GM13976 (cell line): ENCODE measurements at places on chromosomes 7 and 10.

GRCh38 chr10:113304726-113305125 is 248.1 kb upstream of the HABP2 start:
- DNase-seq, result no peak

- DNase-seq, result peak; percentile 57
Observed at GRCh38 chr10:96017191-96017687, 26.1 kb upstream of the CCNJ start.

GRCh38 chr7:129832701-129833227 is 120.0 kb downstream of the UBE2H start:
- no peak for DNase-seq

DNA sequence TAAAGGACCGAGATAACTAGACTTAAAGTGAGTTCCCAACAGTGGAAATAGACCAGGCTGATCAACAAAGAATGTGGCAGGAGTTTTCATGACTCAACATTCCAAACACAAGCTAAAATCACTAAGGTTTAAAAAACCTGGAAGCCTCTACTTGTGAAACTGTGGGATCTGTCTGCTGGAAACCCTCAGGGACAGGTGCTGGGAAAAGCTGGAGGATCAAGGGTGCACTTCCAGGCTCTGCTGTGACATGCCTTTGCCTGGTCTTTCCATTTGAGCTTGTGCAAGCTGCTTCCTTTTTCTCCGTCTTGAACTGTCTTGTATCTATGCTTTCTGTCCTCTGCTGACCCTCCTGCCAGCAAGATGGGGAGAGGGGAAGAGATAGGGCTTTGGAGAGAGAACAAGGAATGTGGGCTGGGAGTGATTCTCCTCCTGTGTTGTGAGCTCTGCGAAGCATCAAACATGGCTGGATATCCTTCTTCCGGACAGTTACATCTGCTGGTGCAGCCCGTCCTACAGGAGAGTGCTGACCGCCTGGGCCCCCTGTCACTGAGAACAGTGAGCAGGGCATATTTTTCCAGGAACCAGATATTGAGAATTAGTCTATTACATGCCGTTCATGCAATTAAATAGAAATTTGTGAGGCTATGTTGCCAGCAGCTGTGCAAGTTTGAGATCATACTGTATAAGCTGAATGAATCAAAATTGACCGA is 25.5 kb downstream of the ARHGAP22 start:
- no peak for DNase-seq

DNA sequence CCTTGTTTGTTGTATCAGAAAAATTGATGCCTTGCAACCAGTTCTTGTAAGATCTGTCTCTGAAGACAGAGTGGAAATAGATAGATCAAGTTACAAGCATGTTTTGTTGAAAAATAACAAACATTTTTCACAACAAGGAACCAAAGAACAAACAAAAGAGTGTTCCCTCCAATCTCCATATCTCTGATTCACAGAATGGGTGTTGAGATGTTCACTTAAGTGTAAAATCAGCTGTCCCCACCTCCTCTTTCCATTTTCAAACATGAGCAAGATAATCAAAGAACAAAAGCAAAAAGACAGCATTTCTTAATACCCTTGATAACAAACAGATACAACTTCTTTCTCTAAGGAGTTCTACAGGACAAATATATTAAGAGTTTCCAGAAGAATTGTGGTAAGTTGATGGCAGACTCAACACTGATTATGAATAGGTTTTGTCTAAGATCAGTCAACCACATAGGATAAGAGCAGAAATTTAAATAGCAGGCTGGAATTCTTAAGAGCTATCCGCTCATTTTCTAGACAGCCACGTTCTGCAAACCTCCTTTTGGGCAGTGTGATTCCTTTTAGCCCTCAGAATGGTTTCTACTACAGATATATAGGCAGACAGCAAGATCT is 970.9 kb upstream of the AUTS2 start:
- no peak for DNase-seq

DNA sequence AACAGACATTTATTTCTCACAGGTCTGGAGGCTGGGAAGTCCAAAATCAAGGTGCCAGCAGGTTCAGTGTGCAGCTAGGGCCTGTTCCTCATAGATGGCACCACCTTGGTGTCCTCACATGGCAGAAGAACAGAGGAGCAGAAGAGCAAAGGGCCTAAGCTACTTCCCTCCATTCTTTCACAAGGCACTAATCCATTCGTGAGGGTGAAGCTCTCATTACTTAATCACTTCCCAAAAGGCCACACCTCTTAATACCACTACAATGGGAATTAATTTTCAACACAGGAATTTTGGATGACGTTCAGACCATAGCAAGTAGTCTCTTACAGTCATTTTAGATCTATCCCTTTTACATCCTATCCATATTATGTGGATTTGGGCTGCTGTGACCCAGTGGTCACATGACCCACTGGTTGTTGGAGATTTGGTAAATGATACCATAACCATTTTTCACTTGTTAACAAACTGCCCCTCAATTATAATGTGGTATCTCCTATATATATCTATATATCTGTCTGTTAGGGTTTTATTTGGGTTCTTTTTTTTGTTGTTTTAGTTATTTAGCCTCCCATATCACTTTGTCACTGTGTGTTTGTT is 63.4 kb downstream of the BBS9 start:
- DNase-seq, result no peak

GRCh38 chr7:131879424-131879823 is 323.0 kb upstream of the PODXL start:
- DNase-seq, result no peak

DNA sequence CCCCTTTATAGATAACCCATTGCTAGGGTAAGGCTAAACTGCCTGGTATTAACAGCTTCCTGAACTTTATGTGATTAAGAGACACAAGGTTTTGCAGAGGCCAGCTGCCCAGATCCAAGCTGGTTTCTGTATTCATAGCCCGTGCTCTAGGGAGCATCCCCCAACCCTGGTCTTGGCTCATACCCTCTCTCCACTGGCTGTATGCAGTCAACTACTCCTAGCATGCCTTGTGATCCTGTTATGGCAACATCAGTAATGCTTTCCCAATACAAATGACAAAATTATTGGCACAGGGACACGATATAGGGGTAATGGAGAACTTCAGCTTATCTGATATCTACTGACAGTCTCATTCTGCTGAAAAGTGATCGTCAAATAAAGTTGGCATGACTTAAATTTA is 202.8 kb upstream of the MKLN1 start:
- no peak for DNase-seq
